ENCODE measurements at places on chromosomes 1 and 21.

DNA sequence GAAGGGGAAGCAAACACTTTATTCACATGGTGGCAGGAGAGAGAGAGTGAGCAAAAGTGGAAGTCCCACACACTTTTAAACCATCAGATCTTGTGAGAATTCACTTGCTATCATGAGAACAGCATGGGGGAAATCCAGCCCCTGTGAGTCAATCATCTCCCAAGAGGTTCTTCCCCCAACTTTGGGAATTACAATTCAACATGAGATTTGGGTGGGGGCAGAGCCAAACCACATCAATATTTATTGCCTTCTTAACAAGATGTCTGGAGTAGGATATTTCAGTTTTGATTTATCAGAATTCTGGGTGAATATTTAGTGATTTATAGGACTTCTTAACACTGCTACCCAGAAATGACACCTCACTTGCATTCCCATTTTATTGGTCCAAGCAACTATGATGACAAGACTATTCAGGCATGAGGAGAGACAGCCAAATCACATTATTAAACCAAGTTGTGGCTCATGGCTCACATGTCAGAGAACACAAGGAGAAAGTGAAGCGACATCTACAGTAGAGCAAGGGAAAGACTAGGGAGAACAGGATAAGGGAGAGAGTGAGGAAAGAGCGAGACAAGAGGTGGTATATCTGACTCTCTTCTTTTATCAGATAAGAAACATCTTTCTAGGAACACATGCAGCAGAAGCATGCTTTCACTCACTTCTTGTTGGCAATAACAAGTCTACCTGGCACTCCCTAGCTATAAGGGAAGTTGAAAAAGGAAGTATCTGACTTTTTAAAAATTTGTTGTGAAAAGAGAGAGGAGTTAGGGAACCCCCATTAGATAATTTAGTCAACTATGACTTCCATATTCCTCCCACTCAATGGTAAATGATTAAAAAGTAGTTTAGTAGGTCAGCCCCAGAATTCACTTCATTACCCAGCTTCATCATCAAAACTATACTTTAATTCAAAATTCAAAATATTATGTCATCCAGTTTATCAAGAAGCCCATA lies 36.6 kb upstream of the PTPRC start:
- no peaks in the 10 kb centered on the region for H3K27me3 ChIP-seq
- H3K27ac ChIP-seq: peak overlapping the region; percentile 62
- no peak overlapping the region for H3K4me3 ChIP-seq
- H3K4me1 ChIP-seq: peaks cover 61% of the 10 kb centered on the region

DNA sequence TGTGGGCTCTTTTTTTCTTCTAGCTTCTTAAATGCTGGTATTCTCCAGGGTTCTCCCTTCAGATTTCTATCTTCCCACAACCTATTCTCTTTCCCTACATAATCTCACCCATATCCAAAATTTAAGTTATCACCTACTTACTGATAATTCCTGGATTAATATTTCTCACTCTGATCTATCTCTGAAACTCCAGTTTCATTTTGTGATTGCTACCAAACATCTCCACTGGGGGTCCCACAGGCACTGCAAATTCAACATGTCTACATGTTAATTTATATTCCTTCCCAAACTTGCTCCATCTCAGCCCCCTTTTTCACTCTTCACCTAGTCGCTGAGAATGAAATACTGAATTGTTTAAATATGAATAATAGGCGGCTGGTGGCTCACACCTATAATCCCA lies 9.9 kb upstream of the C1orf141 start:
- DNase-seq: no peak
- H3K27me3 ChIP-seq: no peaks in the 10 kb centered on the region
- H3K27ac ChIP-seq: peak overlapping the region; percentile 56
- peaks cover 50% of the 10 kb centered on the region for H3K4me1 ChIP-seq
- no peaks in the 10 kb centered on the region for H3K36me3 ChIP-seq

GRCh38 chr1:117096951-117097408 lies 24.6 kb downstream of the TRIM45 start:
- peaks cover 62% of the 10 kb centered on the region for H3K36me3 ChIP-seq
- no peak overlapping the region for H3K4me3 ChIP-seq
- peaks cover 23% of the 10 kb centered on the region for H3K4me1 ChIP-seq
- H3K27ac ChIP-seq: no peak overlapping the region
- no peaks in the 10 kb centered on the region for H3K27me3 ChIP-seq

DNA sequence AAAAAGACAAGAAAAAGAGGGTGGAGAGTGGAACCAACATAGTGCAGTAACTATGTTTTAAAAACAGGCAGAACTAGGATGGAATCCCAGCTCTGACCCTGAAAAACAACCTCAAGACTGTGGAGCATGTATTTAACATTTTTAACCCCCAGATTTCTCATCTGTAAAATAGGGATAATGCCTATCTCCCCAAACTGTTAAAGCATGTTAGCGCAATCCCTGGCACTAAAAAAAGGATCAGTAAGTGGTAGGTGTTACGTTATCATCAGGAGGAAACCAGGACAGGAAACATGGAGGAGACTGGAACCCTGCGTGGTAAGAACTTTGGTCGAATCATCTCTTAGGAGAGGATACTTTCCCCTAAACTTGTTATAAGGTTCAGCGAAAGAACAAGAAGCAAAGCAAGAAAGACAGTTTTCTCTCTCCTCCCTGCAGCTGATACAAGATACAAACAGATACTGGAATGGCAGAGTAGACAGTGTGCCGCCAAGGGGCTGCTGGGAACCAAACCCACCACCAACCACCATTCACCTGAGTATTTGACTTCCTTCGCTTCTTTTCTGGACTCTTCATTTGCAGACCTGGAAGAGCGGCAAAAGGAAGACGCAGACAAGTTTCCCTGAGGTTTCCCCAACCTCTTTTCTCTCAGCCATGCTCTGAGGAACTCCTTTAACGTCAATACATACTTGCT lies 991 bp downstream of the PYGO2 start:
- H3K4me1 ChIP-seq: peaks cover 47% of the 10 kb centered on the region
- H3K36me3 ChIP-seq: peaks cover 41% of the 10 kb centered on the region
- DNase-seq: no peak
- peak overlapping the region; percentile 93 for H3K27ac ChIP-seq
- H3K27me3 ChIP-seq: peaks cover 2% of the 10 kb centered on the region
- H3K4me3 ChIP-seq: peak overlapping the region; percentile 96

- peaks cover 28% of the 10 kb centered on the region for H3K36me3 ChIP-seq
- no peak overlapping the region for H3K4me3 ChIP-seq
- no peak for DNase-seq
- no peak overlapping the region for H3K27ac ChIP-seq
Measured at GRCh38 chr1:45003741-45004140, 7.4 kb downstream of the HECTD3 start.

DNA sequence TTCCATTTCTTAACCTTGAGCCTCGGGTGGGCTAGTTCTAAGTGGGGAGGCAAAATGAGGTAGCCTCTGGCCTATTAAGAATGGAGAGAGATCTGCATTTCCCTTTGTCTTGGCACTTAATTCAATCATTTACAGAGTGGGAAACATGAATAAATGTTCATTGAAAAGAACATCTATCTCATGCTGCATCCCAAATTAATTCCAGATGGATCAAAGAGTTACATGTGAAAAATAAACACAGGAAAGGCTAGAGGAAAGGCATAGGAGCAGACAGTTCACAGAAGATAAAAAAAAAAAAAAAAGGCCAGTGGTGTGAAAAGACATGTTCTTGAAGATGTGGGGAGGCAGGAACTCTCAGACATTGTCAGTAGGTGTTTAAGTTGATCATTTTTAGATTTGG lies 35.7 kb upstream of the EPS8L3 start:
- no peaks in the 10 kb centered on the region for H3K27me3 ChIP-seq
- H3K4me3 ChIP-seq: peak overlapping the region; percentile 53
- peaks cover 12% of the 10 kb centered on the region for H3K36me3 ChIP-seq
- H3K27ac ChIP-seq: peak overlapping the region; percentile 80
- H3K4me1 ChIP-seq: peaks cover 82% of the 10 kb centered on the region

- no peak overlapping the region for H3K27ac ChIP-seq
- DNase-seq: no peak
- H3K4me3 ChIP-seq: no peak overlapping the region
- H3K4me1 ChIP-seq: peaks cover 21% of the 10 kb centered on the region
- no peaks in the 10 kb centered on the region for H3K27me3 ChIP-seq
- H3K36me3 ChIP-seq: peaks cover 56% of the 10 kb centered on the region
Measured at GRCh38 chr1:183548116-183548515, 42.1 kb downstream of the NCF2 start.

GRCh38 chr1:118304722-118305359 lies 119.8 kb upstream of the SPAG17 start:
- H3K36me3 ChIP-seq: no peaks in the 10 kb centered on the region
- no peak for DNase-seq
- H3K4me1 ChIP-seq: no peaks in the 10 kb centered on the region

All from activated T-helper 1 cell treated with anti-CD3 and anti-CD28 coated beads, Interleukin-12 subunit alpha, Interleukin-12 subunit beta, Interleukin-2, Interleukin-4 antibody, amounts not matched to agents 30 ng/mL and 10 ng/mL and 1 ng/mL, durations not matched to agents 14 hours and 24 hours and 36 hours (primary cell).